ENCODE measurements at places on chromosomes 16 and 17.

- DNase-seq: no peak
Observed at GRCh38 chr17:40104594-40105486, 4.5 kb upstream of the NR1D1 start.

DNA sequence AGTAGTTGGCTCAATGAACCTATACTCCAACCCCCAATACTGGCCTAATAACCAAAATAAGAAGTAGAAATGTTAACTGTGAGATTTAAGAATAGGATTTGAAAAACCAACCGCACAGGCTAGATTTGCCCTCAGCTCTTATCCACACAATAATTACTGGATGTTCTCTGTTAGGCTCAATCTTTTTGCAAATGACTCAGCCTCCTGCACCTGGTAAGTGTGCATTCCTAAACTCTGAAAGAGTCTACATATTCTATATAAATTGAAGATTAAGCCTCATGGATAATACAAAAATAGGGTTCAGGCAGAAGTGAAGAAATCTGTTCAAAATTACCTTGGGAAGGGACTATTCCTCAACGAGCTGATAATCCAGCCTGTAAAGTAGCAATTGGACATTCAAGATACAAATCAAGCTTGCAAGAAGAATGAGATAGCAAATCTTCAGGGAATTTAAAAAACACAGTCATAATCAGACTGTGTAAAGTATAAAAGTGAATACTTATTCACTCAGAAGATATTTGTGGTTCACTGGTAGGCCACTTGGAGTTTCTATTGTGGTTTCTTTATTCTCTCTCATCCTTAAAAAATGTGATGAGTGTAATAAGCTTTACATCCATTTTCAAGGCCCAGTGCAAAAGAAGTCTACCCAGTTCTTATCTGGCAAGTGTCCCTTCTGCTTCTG, 931.9 kb upstream of the SOX9 start:
- DNase-seq: no peak

- no peak for DNase-seq
Observed at GRCh38 chr17:226108-227077, 44.9 kb upstream of the DOC2B start.

- no peak for DNase-seq
Observed at GRCh38 chr16:10493276-10493675, 87.1 kb downstream of the EMP2 start.

DNA sequence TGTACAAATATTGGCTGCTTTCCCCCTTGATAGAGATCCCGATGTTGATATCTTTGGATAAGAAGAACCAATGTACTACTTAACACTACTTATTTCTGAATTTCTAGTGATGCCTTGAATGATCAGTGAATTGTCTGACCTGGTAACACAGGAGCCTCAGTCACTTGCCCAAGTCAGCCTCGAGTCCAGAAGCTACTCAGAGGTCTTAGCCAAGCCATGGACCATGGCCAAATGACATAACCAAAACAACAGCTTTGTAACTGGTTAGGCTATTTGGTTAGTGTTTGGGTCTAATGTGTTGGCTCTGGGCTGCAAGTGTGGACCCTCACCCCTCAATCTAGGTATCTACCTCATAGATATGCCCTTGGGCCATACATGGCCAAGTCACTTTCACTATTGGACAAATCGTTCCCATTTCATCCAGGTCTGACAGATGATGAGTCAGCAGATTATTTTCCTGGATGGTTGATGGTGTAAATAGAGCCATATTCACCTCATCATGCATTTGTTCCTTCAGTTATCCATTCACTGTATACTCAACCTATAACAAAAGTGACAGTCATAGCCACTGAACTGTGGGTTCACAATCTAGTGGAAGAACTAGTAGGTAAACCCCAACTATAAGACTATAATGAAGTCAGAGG, 3.5 kb downstream of the RBFOX1 start:
- DNase-seq: no peak

Measured in activated T-cell treated with anti-CD3 and anti-CD28 coated beads for 48 hours (primary cell).